ENCODE measurements at places on chromosomes 7 and 10. TPM values are rescaled to one million over a fixed set of nuclear protein-coding genes. Genes with fewer than 3 reads are reported as not detected.

The EFCAB10 gene
- 3.6 TPM for total RNA-seq

The ENKUR gene
- total RNA-seq = 0.27 TPM

The AGFG2 gene
- 12.6 TPM for total RNA-seq

The PTN gene
- not detected for total RNA-seq

The PAX4 gene
- not detected for total RNA-seq

The ITIH5 gene
- total RNA-seq = 0.08 TPM

The TOMM7 gene
- 429 TPM for total RNA-seq

The NEUROD6 gene
- not detected for total RNA-seq

The HOXA3 gene
- 10.8 TPM for total RNA-seq

The INMT gene
- not detected for total RNA-seq

The SYCE1 gene
- total RNA-seq = not detected

The A1CF gene
- 0.09 TPM for total RNA-seq

The PTPN20 gene
- 4.5 TPM for total RNA-seq

The PLAC9 gene
- total RNA-seq = 0.16 TPM

The ASAH2B gene
- 3.6 TPM for total RNA-seq

The CALML5 gene
- total RNA-seq = not detected

The SFTPD gene
- total RNA-seq = 0.48 TPM

The TRIM50 gene
- total RNA-seq = not detected

The GPNMB gene
- 2.0 TPM for total RNA-seq

The GOLGA7B gene
- 3.6 TPM for total RNA-seq

The CXCL12 gene
- 0.13 TPM for total RNA-seq

The AGBL3 gene
- 1.1 TPM for total RNA-seq

The ORC5 gene
- total RNA-seq = 31.6 TPM

The OR2A1 gene
- total RNA-seq = not detected

The DCLRE1C gene
- 6.5 TPM for total RNA-seq
